RWPE2 (cell line): ENCODE measurements at places on chromosomes 1 and 21.

- no peak overlapping the region for H3K27ac ChIP-seq
- no peaks in the 10 kb centered on the region for H3K27me3 ChIP-seq
- H3K4me1 ChIP-seq: peaks cover 36% of the 10 kb centered on the region
- peaks cover 78% of the 10 kb centered on the region for H3K36me3 ChIP-seq
Observed at GRCh38 chr1:200401263-200401662, 8.6 kb downstream of the ZNF281 start.

DNA sequence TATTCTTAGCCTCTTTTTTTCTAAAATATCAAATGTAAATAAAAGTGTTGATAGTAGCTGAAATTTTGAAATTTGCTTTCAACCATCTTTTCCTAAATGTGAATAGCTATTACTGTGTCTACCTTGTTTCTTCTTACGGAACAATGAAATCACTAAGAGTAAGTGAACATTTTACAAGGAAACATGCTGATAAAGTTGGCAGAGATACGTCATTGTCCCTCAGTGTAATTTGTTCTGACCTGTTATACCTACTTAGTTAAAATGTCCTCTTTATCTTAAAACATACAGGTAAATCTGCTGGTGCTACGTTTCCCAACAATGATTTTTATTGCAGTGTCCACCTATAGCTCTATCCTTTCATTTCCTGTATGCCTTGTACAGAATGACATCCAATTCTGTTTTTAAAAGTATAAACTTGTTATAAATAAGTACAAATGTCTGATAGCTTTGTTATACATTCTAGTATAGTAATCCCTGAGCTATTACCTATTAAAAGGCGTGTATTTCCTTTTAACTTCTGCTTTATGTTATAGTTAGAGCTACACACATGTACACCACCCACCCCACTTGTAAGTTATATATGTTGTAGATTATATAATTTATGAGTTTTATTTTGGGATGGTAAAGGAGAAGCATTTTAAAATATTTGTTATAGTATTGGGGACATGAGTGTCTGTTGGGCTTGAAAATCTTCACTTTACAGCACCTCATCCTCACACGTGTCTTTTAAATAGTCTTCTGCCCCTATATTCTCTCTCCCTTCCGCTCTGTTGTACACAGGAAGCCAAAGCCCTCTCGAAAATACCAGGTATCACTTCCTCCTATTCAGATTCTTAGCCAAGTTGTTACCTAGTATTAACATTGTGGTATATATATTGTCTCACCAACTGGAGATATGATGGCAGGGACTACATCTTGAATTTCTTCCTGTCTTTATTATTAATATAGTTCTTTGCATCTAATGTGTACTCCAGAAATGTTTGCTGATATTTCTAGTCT, 25.2 kb downstream of the LAMC1 start:
- 0 out of 2 replicates have a peak, but pooled peaks cover 10% of the 10 kb centered on the region for H3K36me3 ChIP-seq
- H3K4me1 ChIP-seq: peaks cover 34% of the 10 kb centered on the region
- H3K27me3 ChIP-seq: no peaks in the 10 kb centered on the region
- H3K27ac ChIP-seq: no peak overlapping the region

DNA sequence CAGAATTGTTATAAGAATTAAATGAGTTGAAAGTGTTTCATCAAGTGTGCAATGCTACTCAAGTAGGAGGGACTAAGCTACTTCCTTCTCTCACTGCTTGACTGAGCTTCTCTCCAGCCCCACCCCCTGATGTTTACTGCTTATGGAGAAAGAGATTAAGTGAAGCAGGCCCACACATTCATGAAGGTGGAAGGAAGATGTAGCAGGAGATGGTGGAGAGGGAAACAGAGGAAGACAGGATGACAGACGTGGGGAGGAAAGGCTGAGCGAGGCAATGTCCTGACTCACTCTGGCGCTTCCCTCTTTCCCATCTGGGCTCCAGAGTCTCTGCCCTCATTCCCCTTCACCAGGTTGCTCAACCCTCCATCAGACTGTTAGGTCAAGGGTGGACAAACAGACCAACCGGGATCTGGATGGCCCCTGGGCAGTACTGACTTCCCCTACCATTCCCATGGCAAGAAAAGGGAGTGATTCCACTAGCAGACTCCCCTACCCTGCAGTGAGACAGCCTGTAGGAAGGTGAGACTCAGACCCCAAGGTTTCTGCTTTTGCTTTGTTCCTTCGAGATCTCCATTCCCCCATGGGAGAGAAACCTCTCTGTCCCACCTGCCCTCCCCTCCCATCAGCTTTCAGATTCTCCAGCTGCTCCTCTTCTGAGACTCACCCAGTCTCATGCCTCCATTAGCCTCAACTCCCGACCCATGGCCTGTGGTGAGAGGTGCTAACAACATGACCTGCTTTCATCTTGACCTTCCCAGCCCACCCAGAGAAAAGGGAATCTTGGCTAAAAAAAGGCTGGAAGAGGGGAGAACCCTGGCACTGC, 3.1 kb upstream of the ARHGEF2 start:
- peak overlapping the region; percentile 96 for H3K27ac ChIP-seq
- peaks cover 38% of the 10 kb centered on the region for H3K4me1 ChIP-seq
- H3K4me3 ChIP-seq: peak overlapping the region; percentile 61
- DNase-seq: no peak
- peaks cover 37% of the 10 kb centered on the region for H3K36me3 ChIP-seq

- H3K4me1 ChIP-seq: no peaks in the 10 kb centered on the region
- DNase-seq: no peak
Observed at GRCh38 chr1:45456531-45456930, 34.4 kb downstream of the TESK2 start.

- H3K4me3 ChIP-seq: no peak overlapping the region
- H3K36me3 ChIP-seq: no peaks in the 10 kb centered on the region
- no peak for DNase-seq
- no peaks in the 10 kb centered on the region for H3K4me1 ChIP-seq
- no peaks in the 10 kb centered on the region for H3K27me3 ChIP-seq
Observed at GRCh38 chr1:20792196-20792595, 5.1 kb upstream of the HP1BP3 start.

GRCh38 chr21:29018540-29018939, 609 bp downstream of the RWDD2B start:
- no peak for DNase-seq
- H3K4me3 ChIP-seq: peak overlapping the region; percentile 73
- H3K36me3 ChIP-seq: peaks cover 11% of the 10 kb centered on the region
- no peaks in the 10 kb centered on the region for H3K4me1 ChIP-seq
- H3K27ac ChIP-seq: peak overlapping the region; percentile 43

DNA sequence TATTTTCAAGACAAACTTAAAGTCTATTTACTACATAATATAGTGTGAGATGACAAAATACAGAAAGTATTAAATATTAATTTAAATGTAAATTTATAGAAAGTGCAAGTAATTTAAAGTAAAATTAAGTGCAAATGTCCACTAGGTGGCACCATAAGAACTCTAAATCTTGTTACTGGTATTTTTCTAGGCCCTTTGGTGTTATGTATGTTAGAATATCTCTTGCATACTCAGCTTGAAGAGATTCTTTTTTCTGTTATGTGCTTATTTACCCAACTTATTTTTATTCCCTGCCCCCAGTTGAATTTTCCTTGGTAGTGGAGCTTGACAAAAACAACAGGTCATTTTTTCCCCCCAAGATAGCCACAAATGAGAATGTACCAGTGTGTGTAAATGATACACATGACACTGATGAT, 71.5 kb downstream of the RPS6KC1 start:
- peaks cover 8% of the 10 kb centered on the region for H3K4me1 ChIP-seq
- no peak overlapping the region for H3K4me3 ChIP-seq
- DNase-seq: no peak
